ENCODE measurements at places on chromosomes 2 and 18.

- DNase-seq: no peak
These were observed 4.3 kb downstream of the PMAIP1 start for GRCh38 chr18:59904011-59904601.

- DNase-seq: no peak
These were observed at the start of gene COL5A2 for GRCh38 chr2:189179570-189179950. Gene COL5A2, minus strand, starts transcription at chr2:189179761. Its CDS starts 157 bp downstream, at chr2:189179604.

DNA sequence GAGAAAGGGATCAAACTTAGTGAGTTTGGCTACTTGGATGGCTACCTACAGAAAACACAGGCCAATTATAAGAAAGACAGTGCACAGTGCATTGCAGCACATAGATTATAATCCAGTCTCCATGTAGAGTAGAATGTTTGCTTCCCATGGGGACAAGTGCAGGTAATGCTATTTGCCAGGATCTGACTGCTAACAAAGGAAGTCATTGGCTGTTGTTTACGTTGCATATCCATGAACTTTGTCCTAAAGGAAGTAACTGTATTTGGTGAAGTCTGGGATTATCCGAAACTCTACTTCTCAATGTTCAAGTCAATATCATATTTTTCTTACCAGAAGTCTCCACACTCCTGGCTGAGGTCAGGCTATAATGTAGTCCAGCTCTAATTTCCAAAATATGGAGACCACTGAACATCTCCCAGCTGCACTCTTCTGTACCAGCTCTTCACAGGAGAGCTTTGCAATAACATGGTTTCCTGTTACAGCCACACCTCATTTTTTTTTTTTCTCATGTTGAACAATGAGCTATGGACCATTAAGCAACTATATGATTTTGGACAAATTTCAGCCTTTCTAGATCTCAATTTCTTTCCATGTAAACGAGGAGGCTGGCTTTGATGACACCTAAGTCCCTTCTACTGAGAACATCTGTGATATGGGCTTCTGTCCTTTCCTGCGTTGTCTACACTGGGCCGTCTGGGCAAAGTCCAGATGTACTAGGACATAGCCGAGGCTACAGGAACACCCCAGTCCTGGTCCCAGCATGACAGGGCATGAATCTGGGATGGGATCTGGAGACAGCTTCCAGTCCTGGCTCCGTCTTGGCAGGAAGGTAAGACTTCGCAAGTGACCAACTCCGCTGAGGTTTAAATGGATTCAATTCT is 154.8 kb downstream of the LAMA1 start:
- DNase-seq: no peak

GRCh38 chr2:226868331-226869162 is 32.7 kb downstream of the RHBDD1 start:
- DNase-seq: no peak

DNA sequence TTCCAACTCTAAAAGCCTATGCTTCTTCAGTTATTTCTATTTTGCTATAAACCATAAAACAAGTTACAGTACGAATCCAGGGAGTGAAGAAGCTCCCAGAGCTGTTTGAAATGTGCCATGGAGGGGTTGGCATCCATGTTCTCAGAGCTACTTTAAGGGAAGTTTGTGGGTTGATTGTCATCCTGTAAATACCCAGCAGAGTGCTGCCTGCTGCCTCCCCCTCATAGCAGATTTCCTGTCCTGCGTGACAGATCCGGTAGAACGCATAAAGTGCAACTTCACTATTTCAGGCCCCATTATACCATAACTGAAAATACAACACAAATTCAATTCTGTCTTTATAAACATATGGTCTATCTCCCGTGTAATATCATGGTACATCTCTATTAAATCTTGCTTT is 114.4 kb downstream of the CTNNA2 start:
- no peak for DNase-seq

DNA sequence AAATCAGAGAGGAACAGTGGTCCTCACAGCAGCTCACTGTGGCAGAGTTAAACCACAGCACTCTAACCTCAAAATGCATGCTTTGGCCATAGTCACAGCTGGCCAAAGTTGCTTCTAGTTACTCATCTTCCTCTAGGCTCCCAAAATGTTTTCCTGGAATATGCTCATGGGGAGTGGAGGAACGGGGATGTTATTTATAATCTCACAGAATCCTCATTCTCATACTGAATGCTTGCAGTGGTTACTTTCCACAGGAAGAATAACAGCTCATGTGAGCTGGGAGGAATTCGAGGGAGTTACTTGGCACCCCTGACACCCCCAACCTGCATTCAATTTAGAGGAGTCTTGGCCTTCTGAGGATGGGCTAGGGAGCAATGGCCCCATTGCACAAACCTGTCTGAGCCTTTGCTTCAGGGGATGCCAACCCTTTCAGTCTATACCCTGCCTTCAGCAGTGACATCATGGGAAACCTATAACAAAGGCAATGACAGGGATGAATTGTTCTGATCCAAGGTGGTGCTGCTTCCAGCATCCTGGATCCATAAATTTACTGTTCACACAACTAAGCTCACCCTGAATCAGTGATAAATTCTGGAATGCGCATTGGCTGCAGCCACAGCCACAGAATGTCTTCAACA is 22.4 kb upstream of the CCBE1 start:
- no peak for DNase-seq

- no peak for DNase-seq
These were observed 547.3 kb upstream of the FANCL start for GRCh38 chr2:58788402-58788801.

DNA sequence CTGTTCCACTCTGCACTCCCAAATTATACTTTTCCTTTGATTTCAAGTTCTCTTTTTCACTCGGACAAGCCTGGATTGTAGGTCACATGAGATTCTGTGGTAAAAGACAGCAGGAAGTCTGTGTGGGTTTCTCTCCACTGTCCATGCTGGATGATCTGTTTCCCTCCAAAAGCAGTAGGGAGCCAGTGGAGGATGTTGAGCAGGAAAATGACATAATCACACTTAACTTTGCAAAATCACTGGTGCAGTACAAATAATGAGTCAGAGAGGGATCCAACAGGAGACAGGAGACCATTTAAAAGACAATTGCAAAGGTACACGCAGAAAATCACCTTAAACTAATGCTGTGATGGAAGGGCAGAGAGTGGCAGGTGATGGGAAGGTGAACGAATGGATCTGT is 301.3 kb downstream of the ZNF407 start:
- no peak for DNase-seq

GRCh38 chr2:88738271-88738670 is 46.8 kb downstream of the RPIA start:
- DNase-seq: no peak

DNA sequence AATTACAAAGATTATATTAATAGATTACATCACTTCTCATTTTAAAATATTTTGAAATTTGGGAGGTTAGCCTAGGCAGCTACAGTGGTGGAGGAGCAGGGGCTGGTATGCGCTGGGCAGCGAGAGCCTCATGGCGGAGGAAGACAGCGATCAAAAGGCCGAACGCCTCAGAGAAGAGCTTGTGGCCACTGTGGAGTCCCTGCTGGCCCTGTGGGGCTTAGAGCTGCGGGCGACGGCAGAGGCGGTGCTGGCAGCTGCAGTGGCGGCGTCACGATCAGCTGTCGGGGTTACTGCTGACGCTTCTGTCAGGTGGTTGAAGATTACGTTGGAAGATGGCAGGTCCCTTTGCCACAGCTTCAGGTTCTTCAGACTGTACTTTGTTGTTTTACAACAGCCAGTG is 87.4 kb downstream of the ROCK2 start:
- DNase-seq: no peak

DNA sequence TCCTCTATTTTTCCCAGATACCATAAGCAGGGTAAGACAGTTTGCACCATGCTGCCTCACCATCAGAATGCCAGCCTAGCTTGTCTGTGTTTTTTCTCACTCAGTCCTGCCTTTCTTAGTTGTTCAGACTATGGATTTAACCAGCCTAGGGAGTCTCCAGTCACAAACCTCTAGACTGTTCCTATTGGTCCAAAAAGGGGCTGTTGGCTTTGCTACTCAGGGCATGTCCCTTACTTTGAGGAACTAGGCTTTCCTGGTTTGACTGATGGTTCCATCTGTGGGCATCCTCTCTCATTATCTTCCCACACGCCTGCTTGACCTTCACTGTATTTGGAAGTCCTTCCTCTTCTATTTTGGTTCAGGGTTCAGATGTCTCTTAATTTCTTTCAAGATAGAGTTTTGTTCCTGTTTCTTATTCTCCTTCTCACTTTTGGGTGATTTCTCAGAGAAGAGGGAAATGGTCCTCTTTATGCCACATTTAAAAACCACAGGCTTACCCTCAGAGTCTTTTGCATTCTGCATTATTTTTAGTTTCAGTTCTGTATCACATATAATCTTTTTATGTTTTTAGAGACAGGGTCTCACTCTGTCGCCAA is 31.3 kb upstream of the TMEM131 start:
- DNase-seq: peak; percentile 25

DNA sequence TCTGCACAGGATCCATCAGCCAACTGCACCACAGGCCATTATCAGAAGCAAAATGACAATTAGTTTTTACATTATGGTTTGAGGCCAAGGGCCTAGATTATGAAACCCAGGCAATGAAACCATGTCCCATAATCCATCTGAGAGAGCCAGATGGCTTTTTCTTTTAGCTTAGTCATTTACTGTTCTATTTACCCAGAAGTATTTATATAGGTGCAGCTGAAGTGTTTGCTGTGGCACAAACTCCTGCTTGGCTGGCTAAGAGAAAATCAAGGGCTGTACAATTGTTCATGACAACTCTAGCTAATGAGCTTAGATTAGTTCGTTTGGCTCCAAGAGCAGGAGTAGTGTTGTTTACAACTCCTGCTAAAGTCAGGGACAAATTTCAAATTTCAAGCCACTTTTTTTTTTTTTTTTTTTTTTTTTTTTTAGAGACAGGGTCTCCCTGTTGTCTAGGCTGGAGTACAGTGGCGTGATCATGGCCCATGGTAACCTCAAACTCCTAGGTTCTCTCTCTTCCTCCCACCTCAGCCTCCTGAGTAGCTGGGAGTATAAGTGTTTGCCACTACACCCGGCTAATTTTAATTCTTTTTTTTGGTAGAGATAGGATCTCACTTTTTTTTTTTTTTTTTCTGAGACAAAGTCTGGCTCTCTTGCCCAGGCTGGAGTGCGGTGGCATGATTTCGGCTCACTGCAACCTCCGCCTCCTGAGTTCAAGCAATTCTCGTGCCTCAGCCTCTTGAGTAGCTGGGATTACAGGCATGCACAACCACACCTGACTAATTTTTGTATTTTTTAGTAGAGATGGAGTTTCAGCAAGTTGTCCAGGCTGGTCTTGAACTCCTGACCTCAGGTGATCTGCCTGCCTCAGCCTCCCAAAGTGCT is 18.4 kb upstream of the REV1 start:
- DNase-seq: no peak

GRCh38 chr18:21747268-21747667 is 6.7 kb downstream of the MIB1 start:
- no peak for DNase-seq

DNA sequence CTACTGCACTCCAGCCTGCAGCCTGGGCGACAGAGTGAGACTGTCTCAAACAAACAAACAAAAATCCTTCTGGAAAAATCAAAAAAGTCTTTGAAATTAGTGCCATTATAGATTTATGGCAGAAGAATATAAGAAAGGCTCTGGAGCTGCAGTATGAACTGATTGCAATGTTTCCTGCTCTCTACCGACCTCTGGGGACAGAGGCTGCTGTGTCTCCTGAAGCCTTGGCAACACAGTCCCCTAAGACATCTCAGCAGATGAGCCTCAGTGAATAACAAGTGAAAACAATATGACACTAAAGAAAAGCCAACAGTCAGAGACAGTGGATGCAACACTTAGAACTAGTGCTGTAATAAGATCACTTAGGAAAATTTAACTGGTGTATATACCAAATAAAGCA is 494.9 kb upstream of the LRATD1 start:
- no peak for DNase-seq

DNA sequence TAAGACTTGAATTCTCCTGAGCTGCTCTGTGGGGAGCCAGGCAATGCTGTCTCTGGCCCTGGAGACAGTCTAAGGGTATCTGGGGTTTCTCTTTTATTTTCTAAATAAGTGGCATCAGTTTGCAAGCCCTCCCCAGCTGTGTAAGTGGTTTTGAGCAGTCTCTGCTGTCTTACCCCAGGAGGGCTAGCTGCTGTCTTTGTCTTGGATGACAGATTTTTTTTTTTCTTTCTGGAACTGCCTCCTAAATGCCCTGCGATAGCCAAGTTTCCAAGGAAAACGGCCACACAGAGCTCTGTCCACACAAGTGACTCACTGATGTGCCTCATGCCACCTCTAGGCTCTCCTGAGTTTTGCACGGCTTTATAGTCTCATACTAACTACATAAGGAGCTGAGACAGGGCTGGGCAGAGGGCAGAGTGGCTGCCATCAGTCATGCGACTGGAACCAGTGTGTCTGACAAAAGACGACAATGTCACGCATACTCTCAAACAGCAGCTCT is 37.2 kb upstream of the THOC1 start:
- DNase-seq: no peak

Data from hematopoietic multipotent progenitor cell treated with erythropoietin and hydrocortisone succinate and interleukin-3 and kit ligand, for 6 days (in vitro differentiated cells).